ENCODE measurements at places on chromosomes 7 and 10. TPM values are rescaled to one million over a fixed set of nuclear protein-coding genes. Genes with fewer than 3 reads are reported as not detected.

GRCh38 chr10:70601746-70602145, 795 bp downstream of the PRF1 start:
- no peak for DNase-seq
- peaks cover 39% of the 10 kb centered on the region for H3K4me1 ChIP-seq
- no peaks in the 10 kb centered on the region for H3K27me3 ChIP-seq
- H3K36me3 ChIP-seq = peaks cover 35% of the 10 kb centered on the region

DNA sequence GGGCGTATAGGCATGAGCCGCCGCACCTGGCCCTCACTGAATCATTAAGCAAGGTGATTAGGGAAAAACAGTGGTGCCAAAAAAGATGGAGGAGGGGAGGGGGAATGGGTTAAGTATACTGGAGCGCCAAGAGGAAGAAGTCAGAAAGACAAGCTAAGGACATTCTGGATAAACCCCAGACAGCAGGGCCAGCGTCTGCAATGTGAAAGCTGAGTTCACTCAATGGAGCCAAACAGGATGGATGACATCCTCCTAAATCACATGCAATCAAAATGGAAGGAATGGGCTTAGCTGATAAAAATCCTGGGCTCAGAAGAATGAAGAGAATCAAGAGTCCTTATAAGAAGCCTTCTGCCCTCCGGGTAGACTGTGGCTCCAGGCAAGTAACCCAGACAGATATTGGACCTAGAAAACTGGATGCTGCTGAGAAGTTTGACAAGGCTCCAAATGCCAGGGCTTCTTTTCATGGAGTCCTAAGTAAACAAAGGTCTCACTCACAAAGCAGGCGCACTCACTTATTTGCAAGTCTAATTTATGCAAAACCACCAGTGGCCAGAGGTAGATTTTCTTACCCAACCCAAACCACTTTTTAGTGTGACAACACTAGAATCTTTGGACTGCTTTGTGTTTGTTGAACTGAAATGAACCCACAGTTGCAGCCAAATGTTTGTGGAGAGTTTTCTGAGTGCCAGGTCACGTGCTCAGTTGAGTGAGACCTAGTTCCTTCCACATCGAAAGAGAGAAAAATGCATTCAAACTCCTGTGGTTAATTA, 519.1 kb upstream of the AUTS2 start:
- no peaks in the 10 kb centered on the region for H3K27me3 ChIP-seq
- H3K4me3 ChIP-seq = no peak overlapping the region
- H3K4me1 ChIP-seq = no peaks in the 10 kb centered on the region
- no peaks in the 10 kb centered on the region for H3K36me3 ChIP-seq
- no peak overlapping the region for H3K27ac ChIP-seq
- DNase-seq = no peak

DNA sequence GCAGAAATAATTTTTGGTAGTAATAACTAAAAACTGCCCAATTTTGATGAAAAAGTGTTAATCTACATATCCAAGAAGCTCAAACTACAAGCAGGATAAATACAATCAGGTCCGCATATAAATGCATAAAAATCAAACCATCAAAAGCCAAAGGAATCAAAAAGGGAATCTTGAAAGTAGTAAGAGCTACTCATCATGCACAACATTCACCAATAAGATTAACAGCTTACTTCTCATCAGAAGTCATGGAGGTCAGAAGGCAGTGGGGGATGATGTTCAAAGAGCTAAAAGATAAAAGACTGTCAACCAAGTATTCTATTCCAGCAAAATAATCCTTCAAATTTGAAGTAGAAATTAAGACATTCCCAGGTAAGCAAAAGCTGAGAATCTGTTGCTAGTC, 76.4 kb downstream of the CRPPA start:
- H3K36me3 ChIP-seq = no peaks in the 10 kb centered on the region
- no peak overlapping the region for H3K4me3 ChIP-seq
- no peaks in the 10 kb centered on the region for H3K27me3 ChIP-seq
- DNase-seq = no peak
- H3K27ac ChIP-seq = no peak overlapping the region

TFEC gene
- not detected for total RNA-seq
